ENCODE measurements at places on chromosomes 4 and X. TPM values are rescaled to one million over a fixed set of nuclear protein-coding genes. Genes with fewer than 3 reads are reported as not detected.

CSAG2 gene
- not detected for total RNA-seq

ASB12 gene
- not detected for total RNA-seq

ETDB gene
- total RNA-seq: not detected

- H3K27ac ChIP-seq: no peak overlapping the region
- H3K36me3 ChIP-seq: no peaks in the 10 kb centered on the region
- no peak overlapping the region for H3K4me3 ChIP-seq
- H3K4me1 ChIP-seq: no peaks in the 10 kb centered on the region
- H3K27me3 ChIP-seq: no peaks in the 10 kb centered on the region
Observed at GRCh38 chr4:35982318-35982717, 262.0 kb downstream of the ARAP2 start.

- H3K4me3 ChIP-seq: no peak overlapping the region
- H3K4me1 ChIP-seq: no peaks in the 10 kb centered on the region
- H3K27me3 ChIP-seq: no peaks in the 10 kb centered on the region
- no peak overlapping the region for H3K27ac ChIP-seq
Observed at GRCh38 chrX:115311601-115312001, 22.1 kb downstream of the LUZP4 start.
